ENCODE measurements at places on chromosomes 1 and 21.

DNA sequence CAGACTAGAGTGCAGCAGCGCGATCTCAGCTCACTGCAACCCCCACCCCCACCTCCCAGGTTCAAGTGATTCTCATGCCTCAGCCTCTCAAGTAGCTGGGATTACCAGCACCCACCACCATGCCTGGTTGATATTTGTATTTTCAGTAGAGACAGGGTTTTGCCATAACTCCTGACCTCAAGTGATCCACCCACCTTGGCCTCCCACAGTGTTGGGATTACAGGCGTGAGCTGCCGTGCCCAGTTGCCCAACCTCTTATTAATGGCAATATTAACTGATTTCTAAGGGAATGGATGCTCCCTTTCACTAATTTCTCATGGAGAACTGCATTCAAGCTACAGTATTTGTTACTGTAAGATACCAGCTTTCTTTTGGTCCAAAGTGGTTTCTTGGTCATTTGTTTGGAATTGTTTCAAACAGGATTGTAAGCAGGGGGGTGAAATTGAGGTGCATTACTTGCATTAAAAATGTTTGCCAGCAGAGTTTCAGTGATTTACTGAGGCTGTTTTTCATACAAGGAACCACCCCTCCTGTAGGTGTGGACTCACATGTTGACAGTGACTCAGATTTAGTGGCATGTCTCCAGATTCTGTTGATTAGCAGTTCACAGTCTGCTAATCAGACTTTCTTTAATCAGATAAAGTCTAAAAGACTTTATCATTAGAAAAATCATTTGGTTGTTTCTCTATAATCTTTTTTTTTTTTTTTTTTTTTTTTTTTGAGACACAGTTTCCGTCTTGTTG lies 3.9 kb upstream of the TGFBR3 start:
- DNase-seq, result no peak

- no peak for DNase-seq
Observed at GRCh38 chr1:4743978-4744750, 89.8 kb downstream of the AJAP1 start.

DNA sequence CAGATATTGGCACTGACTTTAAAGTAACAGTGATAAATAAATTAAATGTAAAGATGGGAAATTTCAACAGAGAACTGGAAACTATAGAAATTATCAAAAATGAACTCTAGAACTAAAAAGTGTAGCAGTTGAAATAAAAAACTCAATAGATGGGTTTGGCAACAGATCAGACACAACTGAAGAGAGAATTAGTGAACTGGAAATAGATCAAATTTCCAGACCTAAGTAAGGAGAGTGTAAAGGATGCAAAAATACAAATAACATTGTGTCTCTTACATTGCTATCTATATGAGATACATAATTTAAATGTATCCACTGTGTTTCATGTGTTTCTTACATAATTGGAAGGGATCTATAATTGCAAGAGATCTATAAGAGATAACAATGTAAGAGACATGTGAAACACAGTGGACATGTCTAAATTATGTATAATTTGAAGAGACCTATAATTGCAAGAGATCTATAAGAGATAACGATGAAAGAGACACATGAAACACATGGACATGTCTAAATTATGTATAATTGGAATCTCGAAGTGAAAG lies 32.1 kb upstream of the ZNF362 start:
- DNase-seq, result no peak

DNA sequence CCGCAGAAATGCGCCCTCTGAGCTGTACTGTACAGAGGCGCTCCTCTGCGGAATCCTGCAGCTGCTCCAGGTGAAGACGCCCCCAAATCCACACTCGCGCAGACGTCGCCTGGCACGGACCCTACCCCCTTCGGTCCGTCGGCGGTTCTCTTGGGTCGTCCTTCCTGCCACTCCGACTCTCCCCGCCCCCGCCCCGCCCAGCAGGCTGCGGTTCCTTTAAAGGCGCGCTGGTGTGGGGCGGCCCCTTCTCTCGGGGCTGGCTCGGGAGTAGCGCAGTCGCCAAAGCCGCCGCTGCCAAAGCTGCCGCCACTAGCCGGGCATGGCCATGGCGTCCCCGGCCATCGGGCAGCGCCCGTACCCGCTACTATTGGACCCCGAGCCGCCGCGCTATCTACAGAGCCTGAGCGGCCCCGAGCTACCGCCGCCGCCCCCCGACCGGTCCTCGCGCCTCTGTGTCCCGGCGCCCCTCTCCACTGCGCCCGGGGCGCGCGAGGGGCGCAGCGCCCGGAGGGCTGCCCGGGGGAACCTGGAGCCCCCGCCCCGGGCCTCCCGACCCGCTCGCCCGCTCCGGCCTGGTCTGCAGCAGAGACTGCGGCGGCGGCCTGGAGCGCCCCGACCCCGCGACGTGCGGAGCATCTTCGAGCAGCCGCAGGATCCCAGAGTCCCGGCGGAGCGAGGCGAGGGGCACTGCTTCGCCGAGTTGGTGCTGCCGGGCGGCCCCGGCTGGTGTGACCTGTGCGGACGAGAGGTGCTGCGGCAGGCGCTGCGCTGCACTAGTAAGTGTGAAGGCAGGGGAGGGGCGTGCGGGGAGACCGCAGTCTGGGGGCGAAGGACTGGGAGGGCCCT lies at the start of gene RASSF5:
RASSF5 (plus strand) TSS at position 248 of the 846 bp plus-strand sequence; CDS start at position 320, 72 bp downstream.
- DNase-seq, result peak; percentile 59

GRCh38 chr1:152924191-152924590 lies 15.8 kb downstream of the IVL start:
- DNase-seq, result no peak

DNA sequence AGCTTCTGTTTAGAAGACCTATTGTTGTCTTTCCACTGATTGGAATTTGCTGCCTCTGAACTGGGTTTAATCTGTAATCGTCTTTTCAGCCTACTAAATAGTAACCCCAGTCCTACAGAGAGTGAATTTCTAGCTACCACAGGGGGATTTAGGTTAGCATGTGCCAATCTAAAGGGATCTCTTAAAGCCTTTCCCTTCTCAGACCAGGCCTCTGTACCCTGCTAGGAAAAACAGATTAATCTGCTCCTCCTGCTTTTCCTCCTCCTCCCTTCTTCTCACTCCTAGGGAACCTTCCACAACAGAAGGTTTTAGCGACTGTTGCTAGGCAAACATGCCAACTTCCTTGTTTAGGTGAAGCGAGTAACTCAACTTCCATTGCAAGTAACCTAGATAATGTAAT lies 1.3 kb upstream of the RC3H1 start:
- peak; percentile 70 for DNase-seq

DNA sequence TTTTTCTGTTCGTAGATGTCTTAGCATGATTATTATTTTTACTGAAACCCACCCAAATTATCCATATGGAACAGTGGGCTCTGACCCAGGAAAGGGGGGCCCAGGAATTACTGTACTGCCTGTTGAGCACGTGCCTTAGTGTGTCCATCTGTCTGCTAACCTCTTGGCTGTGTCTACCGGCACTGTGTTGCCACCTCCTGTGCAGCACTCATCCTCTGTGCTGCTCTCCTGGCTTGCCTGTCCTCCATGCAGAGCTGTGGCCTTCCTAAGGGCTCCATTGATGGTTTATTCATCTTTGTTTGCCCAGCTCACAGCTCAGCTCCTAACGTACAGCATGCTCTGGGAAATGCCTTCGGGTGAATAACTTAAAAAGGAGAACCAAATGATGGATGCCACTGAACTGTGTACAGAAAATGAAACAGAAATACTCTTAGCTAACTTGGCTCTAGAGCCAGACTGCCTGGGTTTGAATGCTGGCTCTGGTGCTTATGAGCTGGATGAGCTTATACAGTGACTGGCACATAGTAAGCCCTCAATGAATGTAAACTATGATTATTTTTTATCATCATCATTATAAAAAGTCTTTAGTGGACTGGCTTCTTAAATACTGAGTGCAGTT lies 11.4 kb upstream of the RPTN start:
- DNase-seq, result no peak

DNA sequence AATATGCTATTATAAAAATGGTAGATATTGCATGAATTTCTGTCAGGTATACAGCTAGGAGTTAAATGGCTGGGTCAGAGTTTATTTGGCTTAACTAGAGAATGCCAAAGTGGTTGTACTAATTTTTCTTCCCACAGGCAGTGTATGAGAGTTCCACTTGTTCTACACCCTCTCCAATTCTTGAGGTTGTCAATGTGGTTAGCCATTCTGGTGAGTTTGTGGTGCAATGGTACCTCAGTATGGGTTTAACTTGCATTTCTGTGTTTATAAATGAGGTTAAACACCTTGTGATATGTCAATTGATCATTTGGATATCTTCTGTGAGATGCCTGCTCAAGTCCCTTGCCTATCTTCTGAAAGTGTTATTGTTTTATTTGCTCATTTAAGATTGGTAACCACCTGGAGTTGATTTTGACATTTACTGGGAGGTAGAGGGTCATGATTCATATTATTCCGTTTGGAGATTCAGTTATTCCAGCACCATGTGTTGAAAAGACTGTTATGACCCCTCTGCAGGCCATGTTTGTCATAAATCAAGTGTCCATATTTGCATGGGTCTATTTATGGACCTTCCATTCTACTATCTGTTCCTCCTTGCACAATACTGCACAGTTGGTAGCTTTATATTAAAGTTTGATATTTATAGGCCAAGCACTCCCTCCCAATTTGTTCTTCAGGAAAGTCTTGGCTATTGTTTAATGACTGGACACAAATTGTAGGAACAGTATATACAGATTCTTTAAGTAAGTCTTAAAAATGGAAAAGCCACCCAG lies 5.8 kb downstream of the FALEC start:
- no peak for DNase-seq

DNA sequence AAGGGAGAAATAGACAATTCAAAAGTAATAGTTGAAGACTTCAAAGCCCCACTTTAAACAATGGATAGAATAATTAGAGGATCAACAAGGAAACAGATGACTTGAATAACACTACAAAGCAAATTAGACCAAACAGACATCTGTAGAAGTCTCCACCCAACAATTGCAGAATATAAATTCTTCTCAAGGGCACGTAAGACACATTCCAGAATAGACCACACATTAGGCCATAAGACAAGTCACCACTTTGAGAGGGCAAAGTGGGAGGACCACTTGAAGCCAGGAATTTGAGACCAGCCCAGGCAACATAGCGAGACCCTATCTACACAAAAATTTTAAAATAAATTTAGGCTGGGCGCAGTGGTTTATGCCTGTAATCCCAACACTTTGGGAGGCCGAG lies 20.5 kb upstream of the RNF186 start:
- no peak for DNase-seq

Measured in lung (tissue), 17 donors.